ENCODE measurements at places on chromosomes 7 and 10.

- no peak for DNase-seq
Observed at GRCh38 chr7:81710751-81711150, 59.1 kb downstream of the HGF start.

DNA sequence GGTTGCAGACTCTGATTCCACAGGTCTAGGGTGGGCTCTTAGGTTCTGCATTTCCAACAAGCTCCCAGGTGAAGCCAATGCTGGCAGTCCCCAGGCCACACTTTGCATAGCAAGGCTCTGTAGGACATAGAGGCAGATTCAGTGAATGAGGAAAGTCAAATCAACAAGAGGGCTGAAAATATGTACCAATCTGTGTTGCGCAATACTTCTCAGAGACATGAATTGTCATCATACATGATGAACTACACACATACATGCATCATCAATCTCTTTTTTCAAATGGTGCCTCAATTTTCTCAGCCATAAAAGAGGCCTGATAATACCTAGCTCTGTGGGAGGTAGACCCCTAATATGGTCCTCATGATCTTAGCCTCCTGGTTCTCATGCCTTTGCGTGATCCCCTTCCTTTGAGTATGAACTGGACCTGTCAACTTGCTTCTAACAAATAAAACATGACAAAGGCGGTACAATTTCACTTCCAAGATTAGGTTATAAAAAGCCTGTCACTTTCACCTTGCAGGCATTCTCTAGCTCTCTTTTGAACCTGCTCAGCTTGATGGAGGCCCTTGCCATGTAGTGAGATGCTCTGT lies 49.0 kb downstream of the PIK3CG start:
- DNase-seq, result no peak

DNA sequence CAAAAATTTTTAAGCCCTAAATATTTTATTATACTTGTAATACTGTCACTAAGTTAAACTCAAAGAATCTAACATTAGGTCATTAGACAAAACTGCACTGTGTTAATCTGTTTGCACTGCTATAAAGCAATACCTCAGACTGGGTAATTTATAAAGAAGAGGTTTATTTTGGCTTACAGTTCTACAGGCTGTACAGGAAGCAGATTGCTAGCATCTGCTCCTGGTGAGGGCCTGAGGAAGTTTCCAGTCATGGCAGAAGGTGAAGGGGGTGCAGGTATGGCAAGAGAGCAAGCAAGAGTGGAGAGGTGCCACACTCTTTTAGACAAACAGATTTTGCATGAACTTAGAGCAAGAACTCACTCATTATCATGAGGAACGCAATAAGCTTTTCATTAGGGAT lies 125.7 kb downstream of the IMMP2L start:
- DNase-seq, result no peak

DNA sequence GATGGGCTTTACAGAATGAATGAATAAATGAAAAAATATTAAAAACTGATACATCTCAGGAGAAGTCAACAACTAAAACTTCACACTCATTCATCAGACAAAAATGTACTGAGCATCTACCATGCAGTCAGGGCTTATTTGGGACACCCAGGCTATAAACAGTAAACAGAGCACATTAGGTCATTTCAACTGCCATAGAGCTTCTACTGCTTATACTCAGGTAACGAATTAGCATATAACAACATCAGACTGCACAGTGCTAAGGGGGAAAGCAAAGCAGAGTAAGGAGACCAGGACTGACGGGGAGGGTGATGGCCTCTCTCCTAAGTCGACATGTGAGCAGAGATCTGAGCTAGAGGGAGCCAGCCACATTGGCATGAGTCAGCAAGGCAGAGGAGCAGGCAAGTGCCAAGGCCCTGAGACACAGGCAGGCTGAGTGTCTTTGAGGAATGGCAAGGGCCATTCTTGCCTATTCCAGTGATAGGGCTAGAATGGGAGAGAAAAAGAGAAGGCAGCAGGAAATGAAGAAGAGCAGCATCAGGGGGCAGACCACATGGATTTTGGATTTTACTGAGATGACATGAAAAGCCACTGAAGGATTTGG lies 528.9 kb downstream of the PARD3 start:
- DNase-seq, result no peak

GRCh38 chr10:4533621-4534020 lies 292.4 kb upstream of the AKR1E2 start:
- no peak for DNase-seq

- no peak for DNase-seq
Observed at GRCh38 chr7:105309235-105310169, 79.2 kb downstream of the SRPK2 start.

GRCh38 chr10:64086083-64086767 lies 565.0 kb downstream of the REEP3 start:
- DNase-seq, result no peak

- DNase-seq, result no peak
Observed at GRCh38 chr10:3429676-3430075, 257.1 kb upstream of the PITRM1 start.

GRCh38 chr10:13673156-13673555 lies 86.4 kb downstream of the PRPF18 start:
- no peak for DNase-seq

DNA sequence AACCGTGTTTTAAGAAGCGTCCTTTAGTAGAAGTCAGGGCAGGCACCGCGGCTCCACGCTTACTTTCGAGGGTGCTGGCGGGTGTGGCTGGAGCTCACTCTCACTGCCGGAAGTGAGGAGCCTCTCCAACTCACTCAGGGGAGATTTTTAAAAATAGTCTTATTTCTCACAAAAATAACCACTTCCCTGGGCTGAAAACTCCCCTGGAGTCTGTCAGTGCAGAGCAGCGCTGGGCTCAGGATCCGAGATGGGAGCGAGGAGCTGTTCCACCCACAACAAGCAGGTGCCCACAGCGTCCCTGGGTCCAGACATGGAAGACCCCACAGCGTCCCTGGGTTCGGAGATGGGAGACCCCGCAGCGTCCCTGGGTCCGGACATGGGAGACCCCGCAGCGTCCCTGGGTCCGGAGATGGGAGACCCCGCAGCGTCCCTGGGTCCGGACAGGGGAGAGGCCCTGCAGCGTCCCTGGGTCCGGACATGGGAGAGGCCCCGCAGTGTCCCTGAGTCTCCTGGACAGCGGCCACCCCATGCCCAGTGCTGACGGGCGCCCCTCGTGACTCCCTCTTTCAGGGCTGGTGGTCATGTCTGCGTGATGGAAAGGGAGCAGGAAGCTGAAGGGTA lies 51.2 kb downstream of the VIPR2 start:
- DNase-seq, result no peak

GRCh38 chr7:120731271-120731670 lies 126.7 kb downstream of the TSPAN12 start:
- DNase-seq, result peak; percentile 81

DNA sequence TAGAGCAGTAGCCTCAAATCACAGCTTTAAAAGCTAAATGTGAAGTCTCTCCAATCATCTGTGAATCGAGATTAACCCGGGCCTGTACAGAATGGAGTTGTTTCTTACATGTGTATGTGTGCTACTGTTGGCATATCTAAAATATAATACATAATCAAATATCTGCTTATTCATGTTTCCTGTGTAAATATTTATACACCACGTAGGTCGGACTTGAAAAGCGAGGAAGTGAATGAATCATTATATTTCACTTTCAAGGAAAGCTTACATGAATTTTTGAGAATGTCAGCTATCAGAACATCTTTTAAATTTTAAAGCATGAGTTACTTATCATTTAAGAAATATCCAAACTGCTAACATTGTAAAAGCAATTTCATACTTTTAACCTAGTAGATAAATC lies 233.3 kb downstream of the SLC25A13 start:
- DNase-seq, result no peak

Measured in cerebellar nuclear complex (tissue), 1 donor.